Activated CD8-positive, alpha-beta memory T cell treated with anti-CD3 and anti-CD28 coated beads for 4 hours (primary cell): ENCODE measurements at places on chromosomes 7 and 10.

DNA sequence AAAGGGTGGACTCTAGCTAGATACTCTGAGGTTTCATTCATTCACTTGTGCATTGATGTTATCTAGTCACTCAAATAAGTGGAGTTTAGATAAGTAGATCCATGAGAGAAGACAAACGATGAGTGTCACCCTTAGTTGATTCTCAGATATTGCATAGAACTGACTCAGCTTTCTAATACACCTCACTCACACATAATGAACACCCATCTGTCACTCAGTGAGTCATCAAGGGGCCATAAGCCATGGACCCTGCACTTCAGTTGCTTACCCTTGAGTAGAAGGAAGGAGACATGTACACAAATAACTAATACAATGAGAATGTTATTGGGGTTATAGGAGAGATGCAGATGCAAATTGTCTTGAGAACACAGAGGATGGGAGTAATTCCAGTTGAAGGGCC, 163.8 kb downstream of the SORCS3 start:
- DNase-seq, result no peak

DNA sequence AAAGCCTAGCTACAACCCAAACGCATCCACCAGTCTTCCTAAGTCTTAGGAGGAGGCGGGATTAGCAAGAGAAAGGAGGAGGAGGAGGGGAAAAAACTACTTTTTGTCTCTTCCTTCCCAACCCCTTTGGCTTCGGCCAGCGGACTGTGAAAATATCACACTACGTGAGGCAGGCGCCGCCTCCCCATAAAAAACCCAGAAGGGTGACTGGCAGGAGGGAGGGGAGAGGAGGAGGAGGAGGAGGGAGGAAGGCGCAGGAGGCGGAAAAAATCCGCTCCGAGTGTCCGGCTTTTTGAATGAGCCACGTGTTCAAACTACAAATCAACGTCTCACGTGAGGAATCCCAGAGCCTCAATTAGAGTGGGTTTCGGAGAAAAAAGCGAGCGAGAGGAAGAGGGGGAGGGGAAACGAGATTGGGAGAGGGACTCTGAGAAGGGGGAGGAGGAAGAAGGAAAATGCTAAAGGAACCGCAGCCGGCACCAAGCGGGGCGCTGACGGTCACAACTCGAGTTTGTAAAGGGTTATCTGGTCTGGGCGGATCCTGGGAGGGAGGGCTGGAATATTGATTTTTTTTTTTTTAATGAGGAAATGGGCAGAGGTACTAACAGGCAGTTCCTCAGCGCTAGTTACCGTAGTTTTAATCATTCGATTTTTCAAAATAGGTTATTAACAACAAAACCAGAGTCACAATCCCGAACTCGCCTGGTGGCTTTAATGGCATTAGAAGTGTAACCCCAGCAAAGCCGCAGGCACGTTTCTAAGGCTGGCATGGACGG, at the start of gene IGF2BP3:
TSS of gene IGF2BP3 (minus strand) at position 162 of the 776 bp plus-strand sequence. CDS start 381 bp downstream, outside the sequence.
- DNase-seq, result no peak

- no peak for DNase-seq
These were observed 11.6 kb downstream of the VSTM4 start for GRCh38 chr10:49103761-49104160.

- DNase-seq, result no peak
These were observed 102.6 kb downstream of the PTPRE start for GRCh38 chr10:128009372-128010126.

GRCh38 chr10:62081341-62082270, 180.1 kb downstream of the ARID5B start:
- DNase-seq, result no peak

DNA sequence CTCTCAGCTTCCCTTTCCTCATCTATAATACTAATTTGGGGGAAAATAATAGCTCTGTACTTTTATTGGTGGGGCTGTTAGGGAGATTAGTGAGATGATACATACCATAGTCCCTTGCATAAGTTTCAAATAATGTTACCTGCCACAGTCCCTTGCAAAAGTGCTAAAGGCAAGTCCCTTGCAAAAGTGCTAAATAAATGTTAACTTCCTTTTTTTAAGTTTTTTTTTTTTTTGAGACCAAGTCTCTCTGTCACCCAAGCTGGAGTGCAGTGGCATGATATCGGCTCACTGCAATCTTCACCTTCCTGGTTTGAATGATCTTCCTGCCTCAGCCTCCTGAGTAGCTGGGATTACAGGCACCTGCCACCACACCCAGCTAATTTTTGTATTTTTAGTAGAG, 43.4 kb upstream of the SRGN start:
- DNase-seq, result no peak

- DNase-seq, result no peak
These were observed 11.0 kb upstream of the BLVRA start for GRCh38 chr7:43747328-43748105.

DNA sequence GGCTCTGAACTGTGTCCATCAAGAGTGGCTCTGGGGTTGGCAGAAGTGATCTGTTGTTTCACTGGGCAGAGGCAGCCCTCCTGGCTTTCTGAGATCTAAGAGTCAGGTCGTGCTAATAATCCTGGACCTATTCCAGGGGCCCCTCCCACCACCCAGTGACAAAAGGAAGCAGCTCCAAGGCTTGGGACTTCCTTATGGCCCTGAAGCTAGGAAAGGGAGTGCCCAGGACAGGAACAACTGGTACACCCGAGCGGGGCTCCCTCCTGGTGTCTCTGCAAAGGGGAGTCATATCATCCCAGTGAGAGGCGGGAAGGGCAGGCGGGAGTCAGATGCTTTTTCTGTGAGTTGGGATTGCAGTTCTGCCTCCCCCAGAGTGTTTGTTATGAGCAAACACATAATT, 32.3 kb downstream of the RPS24 start:
- DNase-seq, result no peak

DNA sequence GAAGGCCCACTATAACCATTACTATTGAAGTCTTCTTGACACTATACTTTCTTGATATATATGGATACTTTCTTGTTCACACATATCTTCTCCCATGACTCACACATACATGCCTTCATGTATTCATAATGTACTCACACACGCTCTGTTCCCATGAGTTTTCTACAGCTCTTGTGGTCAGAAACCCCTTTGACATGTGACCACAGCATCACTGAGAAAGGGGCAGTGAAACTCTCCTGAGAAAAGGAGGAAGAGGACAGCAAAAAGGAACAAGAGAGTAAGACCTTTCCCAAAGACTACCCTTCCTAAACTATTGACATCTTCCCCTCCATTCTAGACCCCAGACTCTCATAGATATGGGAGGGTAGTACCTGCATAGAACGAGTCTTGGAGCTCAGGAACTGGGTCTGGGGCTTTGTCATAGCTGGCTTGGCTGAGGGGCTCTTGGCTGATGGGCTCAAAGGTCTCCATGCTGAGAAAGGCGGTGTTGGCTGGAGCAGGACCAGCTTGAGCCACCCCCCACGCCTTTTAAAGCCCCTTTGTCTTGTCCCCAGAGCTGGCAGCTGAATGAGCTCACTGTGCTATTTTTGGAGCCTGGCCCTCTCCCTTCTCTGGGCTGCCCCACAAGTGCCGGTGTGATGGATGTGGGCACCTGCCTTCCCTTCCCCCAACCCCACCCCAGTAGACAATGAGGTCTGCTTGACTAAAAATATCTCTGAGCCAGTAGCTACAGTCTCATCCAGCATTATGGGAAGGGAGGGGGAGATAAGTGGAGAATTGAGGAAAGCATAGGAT, 5.1 kb downstream of the SYNPO2L start:
- no peak for DNase-seq
